ENCODE measurements at places on chromosomes 2 and 18.

GRCh38 chr18:7511106-7511505, 56.0 kb upstream of the PTPRM start:
- no peak for DNase-seq

- no peak for DNase-seq
These were observed 426.1 kb downstream of the DCC start for GRCh38 chr18:52766002-52766545.

GRCh38 chr18:12309683-12310198, 1.7 kb downstream of the TUBB6 start:
- DNase-seq = no peak

DNA sequence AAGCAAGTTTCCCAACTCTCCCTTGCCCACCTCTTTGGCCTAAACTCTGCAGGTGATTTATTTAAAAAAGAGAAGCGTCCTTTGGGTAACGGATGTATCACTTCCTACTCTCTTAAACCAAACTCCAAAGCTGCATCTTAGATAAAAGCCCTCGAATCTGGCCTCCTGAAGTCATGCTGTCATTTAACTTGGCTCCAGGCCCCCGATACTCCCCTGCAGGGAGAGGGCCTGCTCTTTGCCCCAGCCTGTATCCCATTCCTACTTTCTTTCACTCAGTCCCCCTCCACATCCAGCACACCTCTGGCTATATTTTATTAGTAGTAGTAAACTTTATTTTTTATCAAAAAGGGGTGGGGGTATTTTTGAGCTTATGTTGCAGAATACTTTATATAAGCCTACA, 19.0 kb downstream of the TEKT4 start:
- no peak for DNase-seq

DNA sequence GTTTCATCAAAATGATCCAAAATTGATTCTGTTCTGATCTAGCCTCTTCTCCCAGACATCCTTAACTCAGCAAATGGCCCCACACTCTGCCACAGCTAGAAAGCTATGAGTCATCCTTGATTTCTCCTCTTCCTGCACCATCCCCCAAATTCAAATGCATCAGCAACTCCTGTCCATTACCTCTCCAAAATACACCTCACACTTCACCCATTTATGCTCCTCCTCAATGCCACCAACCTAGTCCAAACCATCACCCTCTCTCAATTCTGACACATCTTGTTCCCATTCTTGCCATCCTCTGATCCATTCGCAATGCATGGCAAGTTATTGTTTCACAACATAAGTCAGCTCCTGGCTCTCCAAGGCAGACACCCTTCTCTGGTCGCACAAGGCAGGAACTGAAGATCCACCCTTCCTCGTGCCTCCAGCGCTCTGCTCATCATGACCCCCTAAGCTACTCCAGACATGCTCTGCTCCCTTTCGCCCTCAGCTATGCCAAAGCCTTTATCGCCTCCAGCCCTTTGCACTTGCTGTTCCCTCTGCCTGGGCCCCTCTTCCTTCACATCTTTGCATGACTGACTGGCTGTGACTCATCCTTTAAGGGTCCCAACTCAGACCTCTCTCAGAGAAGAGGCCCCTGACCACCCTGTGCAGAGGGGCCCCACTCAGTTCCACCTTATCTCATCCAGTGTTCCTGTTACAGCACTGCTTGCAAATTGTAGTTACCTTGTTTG, 83.6 kb downstream of the MREG start:
- no peak for DNase-seq

DNA sequence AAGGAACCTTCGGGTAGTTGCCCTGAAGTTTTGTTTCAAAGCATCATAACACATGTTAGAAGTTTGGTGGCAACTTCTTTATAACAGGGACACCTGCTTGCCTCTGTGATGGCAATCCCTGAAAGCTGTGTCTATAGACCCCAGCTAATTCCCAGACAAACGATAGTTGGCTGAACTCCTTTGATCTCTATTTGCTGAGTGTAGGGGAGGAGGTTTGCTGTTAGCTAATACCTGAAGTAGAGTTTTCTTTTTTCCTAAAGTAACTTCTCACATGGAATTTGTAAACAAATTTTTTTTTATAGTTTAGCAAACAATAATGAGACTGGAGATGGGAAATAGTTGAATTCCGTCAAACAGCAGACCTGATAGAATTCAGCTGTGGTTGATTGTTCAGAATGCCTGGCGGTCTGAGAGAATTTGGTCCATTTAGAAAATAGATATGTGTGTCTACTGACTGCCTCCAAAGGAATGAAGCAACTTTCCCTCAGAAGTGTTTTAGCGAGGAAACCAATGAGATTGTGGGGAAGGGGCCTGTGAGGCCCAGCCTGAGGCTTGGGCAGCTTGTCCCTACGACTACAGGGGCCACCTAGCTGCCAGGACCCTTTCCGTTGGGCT, 123.5 kb upstream of the EPAS1 start:
- no peak for DNase-seq

- DNase-seq = no peak
These were observed 10.6 kb upstream of the NMI start for GRCh38 chr2:151299920-151300539.

- no peak for DNase-seq
These were observed 60.9 kb downstream of the KCTD1 start for GRCh38 chr18:26487437-26487836.

DNA sequence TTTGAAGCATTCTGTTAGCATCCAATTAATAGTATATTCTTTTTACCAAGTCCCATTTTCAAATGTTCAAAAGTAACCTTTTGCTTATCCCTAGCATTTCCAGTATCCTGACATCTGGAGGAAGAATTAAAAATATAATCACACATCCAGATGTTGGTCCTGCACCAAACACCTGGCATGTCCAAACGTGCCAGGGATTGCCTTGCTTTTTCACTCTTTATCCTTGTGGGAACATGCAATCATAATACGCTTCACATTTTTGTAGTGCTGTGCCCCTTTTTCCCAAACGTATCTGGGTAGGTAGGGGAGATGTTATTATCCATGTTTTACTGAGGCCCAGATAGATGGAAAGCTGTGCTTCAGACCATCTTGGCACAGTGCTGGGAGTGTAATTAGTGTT, 133.0 kb downstream of the TPGS2 start:
- DNase-seq = no peak
